ENCODE measurements at places on chromosomes 2 and 18.

DNA sequence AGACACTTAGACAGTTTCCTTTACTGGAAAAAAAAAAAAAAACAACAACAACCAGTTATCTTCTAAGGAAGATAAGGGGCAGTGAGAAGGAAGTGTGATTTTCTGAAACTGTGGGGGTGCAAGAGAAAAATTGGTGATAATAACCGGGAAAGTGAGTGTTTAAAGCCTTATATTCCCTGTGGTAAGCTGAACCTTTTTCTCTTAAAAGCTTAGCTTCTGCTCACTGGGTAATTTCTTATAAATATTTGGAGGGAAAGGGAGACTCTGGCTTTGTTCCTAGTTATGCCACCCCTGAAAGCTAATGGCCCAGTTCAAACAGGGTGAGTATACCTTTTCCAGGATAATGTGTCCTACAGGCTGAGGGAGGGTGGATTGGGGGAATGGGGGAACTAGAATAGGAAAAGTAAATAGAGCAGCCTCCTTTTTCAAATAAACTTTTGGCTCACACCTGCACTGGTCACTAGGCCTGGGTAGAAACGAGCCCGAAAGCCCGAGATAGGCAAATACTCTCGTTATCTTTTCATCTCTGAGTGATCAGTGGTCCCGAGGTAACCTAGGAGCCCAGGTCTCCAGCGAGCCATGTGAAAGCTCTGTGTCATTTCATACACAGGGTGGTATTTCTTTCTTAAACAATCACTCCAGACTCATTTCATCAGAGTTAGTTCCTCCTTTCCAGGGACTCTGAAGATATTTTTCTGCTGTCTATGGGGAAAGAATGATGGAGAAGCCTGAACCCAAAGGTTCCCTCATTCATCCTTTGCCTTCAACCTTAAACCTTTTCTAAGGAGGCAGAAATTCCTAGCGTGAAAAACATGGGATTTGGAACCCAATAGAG, 15.5 kb upstream of the SRBD1 start:
- DNase-seq = peak; percentile 19
- H3K4me1 ChIP-seq = no peaks in the 10 kb centered on the region
- H3K36me3 ChIP-seq = no peaks in the 10 kb centered on the region
- no peak overlapping the region for H3K4me3 ChIP-seq
- H3K27me3 ChIP-seq = no peaks in the 10 kb centered on the region

DNA sequence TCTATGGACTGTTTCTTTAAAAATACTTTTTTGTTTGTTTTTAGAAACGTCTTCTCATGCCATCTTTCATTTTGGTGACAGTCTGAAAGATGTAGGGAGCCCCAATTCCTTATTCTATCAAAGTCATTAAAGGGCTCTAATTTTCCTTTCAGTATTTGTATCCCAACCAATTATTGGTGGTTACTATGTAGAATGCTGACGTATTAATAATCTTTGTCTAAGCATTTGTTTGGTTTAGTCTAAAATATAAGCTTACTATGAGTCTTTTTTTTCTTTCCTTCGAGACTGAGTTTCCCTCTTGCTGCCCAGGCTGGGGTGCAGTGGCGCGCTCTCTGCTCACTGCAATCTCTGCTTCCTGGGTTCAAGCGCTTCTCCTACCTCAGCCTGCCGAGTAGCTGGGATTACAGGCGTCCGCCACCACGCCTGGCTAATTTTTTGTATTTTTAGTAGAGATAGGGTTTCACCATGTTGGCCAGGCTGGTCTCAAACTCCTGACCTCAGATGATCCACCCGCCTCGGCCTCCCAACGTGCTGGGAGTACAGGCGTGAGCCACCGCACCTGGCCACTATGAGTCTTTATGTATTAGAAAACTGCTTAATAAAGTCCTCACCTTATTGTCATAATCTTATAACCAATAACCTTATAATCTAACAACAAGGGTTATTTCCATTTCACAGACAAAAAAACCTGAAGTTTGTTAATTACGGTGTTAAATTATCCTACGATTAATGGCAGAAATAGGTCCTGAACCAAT, 849 bp upstream of the VRK2 start:
- no peaks in the 10 kb centered on the region for H3K27me3 ChIP-seq
- DNase-seq = no peak
- peak overlapping the region; percentile 96 for H3K27ac ChIP-seq
- H3K36me3 ChIP-seq = no peaks in the 10 kb centered on the region
- peak overlapping the region; percentile 72 for H3K4me3 ChIP-seq
- H3K4me1 ChIP-seq = peaks cover 6% of the 10 kb centered on the region

GRCh38 chr2:120885749-120886148, 150.1 kb downstream of the GLI2 start:
- H3K36me3 ChIP-seq = no peaks in the 10 kb centered on the region
- H3K4me1 ChIP-seq = peaks cover 23% of the 10 kb centered on the region
- H3K4me3 ChIP-seq = no peak overlapping the region
- H3K27me3 ChIP-seq = peaks cover 6% of the 10 kb centered on the region
- DNase-seq = no peak
- H3K27ac ChIP-seq = no peak overlapping the region

- no peaks in the 10 kb centered on the region for H3K4me1 ChIP-seq
- no peak overlapping the region for H3K27ac ChIP-seq
- no peak for DNase-seq
- H3K36me3 ChIP-seq = peaks cover 41% of the 10 kb centered on the region
- no peak overlapping the region for H3K4me3 ChIP-seq
- H3K27me3 ChIP-seq = no peaks in the 10 kb centered on the region
These were observed 168.0 kb downstream of the ASXL3 start for GRCh38 chr18:33745871-33746545.

GRCh38 chr18:75309564-75309963, 99.0 kb downstream of the TSHZ1 start:
- H3K36me3 ChIP-seq = no peaks in the 10 kb centered on the region
- DNase-seq = no peak
- no peaks in the 10 kb centered on the region for H3K4me1 ChIP-seq
- no peak overlapping the region for H3K27ac ChIP-seq

DNA sequence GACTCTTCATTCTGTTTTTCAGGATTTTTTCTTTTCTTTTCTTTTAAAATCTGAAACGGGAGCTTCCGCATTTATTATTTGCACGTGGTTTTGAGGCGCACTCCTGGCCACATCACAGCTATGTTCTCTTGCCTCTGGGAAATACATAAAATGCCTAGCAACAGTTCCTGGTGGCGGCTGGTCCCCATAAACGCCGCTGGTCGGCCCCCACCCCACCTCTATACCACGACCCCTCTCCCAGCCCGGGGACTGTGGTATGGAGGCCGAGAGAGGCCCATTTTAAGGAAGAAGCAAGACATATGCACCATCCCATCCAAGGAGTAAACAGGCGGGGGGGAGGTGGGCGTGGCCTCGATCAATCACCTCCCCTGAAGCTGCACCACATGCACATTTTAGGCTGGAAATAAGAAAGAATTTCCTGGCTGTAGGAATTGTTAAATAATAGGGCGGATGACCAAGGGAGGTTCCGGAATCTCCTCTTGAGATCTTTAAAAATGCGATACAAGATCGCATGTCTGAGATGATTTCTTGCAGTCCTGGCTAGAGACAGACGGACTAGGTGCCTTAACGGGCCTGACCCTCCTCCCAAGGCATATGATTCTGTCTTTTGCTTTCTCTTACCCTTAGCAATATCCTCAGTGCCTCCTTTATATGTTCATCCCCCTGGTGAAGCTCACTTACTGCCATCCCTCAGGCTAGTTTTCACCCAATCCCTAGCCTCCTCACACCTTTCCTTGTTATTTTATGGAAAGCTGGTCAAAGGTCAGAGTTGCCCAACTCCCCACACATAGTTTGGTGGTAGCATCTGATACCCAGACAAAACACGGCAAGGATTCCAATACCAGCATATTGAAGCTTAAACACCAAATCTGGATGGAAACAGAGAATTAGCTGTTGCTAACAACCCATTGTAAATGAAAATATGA, 82.4 kb downstream of the BCL2 start:
- H3K27ac ChIP-seq = peak overlapping the region; percentile 61
- DNase-seq = no peak
- peaks cover 29% of the 10 kb centered on the region for H3K4me1 ChIP-seq
- H3K4me3 ChIP-seq = no peak overlapping the region
- no peaks in the 10 kb centered on the region for H3K27me3 ChIP-seq
- no peaks in the 10 kb centered on the region for H3K36me3 ChIP-seq

- no peak overlapping the region for H3K27ac ChIP-seq
- no peaks in the 10 kb centered on the region for H3K27me3 ChIP-seq
- no peaks in the 10 kb centered on the region for H3K36me3 ChIP-seq
- peaks cover 3% of the 10 kb centered on the region for H3K4me1 ChIP-seq
These were observed 168.7 kb downstream of the ANKRD44 start for GRCh38 chr2:197141702-197142473.

GRCh38 chr2:197613509-197613987, 61.8 kb downstream of the RFTN2 start:
- H3K4me1 ChIP-seq = peaks cover 5% of the 10 kb centered on the region
- no peaks in the 10 kb centered on the region for H3K27me3 ChIP-seq
- DNase-seq = peak; percentile 96
- H3K36me3 ChIP-seq = peaks cover 2% of the 10 kb centered on the region
- no peak overlapping the region for H3K4me3 ChIP-seq
- H3K27ac ChIP-seq = no peak overlapping the region

DNA sequence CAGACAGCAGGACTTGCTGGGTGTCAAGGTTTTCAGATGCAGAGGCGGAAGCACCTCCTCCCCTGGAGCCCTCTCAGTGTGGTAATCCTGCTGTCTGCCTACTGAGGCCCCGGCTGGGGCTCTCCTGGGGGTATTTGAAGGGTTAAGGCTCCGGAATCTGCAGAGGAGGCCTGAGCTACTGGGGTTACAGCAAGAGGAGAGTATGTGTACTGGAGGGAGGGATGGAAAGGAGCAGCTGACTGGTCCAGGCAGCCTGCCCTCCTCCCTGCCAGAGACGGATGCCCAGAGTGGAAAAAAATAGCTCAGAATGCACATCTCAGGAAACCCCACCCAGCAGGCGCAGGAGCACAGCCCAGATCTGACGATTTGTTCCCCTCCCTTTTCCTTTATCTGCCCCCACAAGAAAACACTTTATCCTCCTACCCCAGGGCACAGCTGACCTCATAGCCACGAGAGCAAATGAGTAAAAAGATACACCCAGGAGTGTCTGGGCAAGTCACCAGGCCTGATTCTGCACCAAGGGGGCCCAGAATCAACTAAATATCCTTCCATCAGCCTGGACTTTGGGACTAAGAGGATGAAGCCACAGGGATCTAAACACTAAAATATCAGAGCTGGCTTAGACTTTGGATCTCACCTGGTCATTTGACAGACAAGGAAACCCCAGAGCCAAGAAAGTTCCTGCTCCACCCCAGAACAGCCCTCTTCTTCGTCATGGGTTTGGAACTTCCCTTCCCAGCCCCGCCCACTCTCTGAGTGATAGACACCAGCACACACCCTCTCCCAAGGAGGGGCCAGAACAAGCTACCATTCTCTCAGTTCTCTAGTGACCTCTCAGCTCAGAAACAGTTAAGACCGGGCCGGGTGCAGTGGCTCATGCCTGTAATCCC, 5.5 kb downstream of the TMBIM1 start:
- no peaks in the 10 kb centered on the region for H3K36me3 ChIP-seq
- no peaks in the 10 kb centered on the region for H3K27me3 ChIP-seq
- peak overlapping the region; percentile 8 for H3K4me3 ChIP-seq
- peak; percentile 88 for DNase-seq

DNA sequence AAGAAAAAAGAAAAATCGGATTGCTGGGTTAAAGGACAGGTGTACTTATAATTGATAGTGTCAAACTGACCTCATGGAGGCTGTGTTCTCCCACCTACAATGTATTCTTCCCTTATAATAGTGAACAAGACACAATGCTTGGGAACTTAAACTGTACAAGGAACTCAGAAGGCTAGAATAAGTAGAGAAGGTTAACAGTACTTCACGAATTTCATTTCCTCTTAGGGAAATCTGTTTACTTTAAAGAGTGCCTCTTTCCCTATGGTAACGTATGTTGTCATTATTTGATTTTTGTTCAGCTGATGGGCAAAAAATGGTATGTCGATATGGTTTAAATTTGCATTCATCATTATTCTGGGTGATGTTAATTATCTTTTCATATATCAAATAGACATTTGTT, 9.2 kb upstream of the HK2 start:
- peaks cover 31% of the 10 kb centered on the region for H3K27me3 ChIP-seq
- no peak for DNase-seq
- no peaks in the 10 kb centered on the region for H3K4me1 ChIP-seq
- H3K4me3 ChIP-seq = no peak overlapping the region

GRCh38 chr18:21851327-21851961, 110.9 kb downstream of the MIB1 start:
- peaks cover 19% of the 10 kb centered on the region for H3K36me3 ChIP-seq
- no peak overlapping the region for H3K4me3 ChIP-seq
- no peaks in the 10 kb centered on the region for H3K27me3 ChIP-seq

GRCh38 chr2:227848586-227848985, 22.8 kb upstream of the DAW1 start:
- no peak overlapping the region for H3K27ac ChIP-seq
- H3K4me3 ChIP-seq = no peak overlapping the region
- no peaks in the 10 kb centered on the region for H3K4me1 ChIP-seq
- no peaks in the 10 kb centered on the region for H3K36me3 ChIP-seq

GRCh38 chr2:201126308-201127151, 10.6 kb downstream of the CFLAR start:
- peak; percentile 51 for DNase-seq
- H3K4me1 ChIP-seq = peaks cover 34% of the 10 kb centered on the region
- peak overlapping the region; percentile 88 for H3K27ac ChIP-seq

DNA sequence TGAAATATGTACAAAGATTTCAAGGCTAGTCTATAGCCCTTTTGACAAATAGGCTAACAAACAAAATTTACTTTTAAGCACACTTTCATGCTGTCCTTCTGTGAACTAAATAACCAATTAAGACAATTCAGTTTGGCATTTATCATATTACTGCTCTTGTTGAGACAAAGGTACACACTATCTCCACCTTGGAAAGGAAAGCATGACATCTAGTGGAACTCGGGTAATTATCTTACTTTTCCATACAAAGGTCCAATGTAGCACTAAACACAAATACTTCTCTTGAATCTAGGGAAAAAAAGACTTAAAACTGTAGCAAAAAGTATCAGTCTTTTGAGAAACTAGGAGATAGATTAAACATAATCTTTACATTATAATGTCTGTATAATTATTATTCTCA, 125.0 kb upstream of the CD226 start:
- no peak for DNase-seq
- H3K36me3 ChIP-seq = no peaks in the 10 kb centered on the region
- H3K4me3 ChIP-seq = no peak overlapping the region
- H3K4me1 ChIP-seq = no peaks in the 10 kb centered on the region
- H3K27me3 ChIP-seq = no peaks in the 10 kb centered on the region
- no peak overlapping the region for H3K27ac ChIP-seq

GRCh38 chr2:72919414-72920317, 2.3 kb downstream of the EMX1 start:
- peaks cover 82% of the 10 kb centered on the region for H3K27me3 ChIP-seq
- H3K4me1 ChIP-seq = peaks cover 4% of the 10 kb centered on the region
- H3K4me3 ChIP-seq = no peak overlapping the region
- H3K36me3 ChIP-seq = no peaks in the 10 kb centered on the region

- H3K27me3 ChIP-seq = no peaks in the 10 kb centered on the region
- no peak overlapping the region for H3K4me3 ChIP-seq
- no peaks in the 10 kb centered on the region for H3K4me1 ChIP-seq
- H3K27ac ChIP-seq = no peak overlapping the region
These were observed 31.2 kb downstream of the NGEF start for GRCh38 chr2:232981767-232982360.
